ENCODE measurements at places on chromosomes 11 and 22.

GRCh38 chr11:99934008-99934407, 753.1 kb upstream of the ARHGAP42 start:
- DNase-seq = no peak

DNA sequence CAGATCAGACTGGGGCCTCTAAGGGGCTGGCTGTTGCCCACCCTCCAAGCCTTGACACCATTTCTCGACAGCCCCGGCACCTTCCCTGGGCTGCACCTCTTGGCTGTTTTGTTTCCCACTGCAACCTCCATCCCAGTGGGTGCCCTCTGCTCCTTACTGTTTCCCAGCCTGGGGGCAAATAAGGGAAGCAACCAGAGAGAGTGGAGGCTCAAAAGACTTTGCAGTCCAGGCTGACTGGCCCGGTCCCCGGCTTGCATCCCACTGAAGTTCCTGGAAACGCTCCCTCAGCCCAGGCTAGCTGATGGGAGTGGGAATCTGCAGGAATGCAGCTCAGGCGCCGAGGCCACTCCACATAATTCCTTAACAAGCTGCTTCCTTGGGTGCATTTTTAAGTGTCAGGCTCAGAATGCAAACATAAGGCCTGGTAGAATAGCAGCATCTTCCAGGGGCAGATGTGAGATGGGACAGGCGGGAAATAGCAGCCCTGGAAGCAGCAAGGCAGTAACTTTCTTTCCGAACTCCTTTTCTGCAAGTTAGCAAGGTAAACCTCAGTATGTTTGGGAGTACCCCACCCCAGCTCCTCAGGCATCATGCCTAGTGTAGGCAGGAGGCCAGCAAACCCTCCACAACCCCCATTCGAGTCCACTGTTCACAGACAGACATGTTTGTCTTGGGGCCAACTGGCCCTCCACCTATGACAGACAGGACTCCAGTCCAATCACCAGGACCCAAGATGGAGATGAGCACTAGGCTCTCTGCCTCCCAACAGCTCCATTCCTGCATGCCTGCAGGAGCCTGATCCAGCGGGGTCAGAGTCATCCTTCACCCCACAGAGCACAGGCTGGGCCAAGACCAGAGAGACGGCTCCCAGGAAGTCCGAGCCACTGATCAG, 39.3 kb downstream of the RPL27A start:
- DNase-seq = no peak

DNA sequence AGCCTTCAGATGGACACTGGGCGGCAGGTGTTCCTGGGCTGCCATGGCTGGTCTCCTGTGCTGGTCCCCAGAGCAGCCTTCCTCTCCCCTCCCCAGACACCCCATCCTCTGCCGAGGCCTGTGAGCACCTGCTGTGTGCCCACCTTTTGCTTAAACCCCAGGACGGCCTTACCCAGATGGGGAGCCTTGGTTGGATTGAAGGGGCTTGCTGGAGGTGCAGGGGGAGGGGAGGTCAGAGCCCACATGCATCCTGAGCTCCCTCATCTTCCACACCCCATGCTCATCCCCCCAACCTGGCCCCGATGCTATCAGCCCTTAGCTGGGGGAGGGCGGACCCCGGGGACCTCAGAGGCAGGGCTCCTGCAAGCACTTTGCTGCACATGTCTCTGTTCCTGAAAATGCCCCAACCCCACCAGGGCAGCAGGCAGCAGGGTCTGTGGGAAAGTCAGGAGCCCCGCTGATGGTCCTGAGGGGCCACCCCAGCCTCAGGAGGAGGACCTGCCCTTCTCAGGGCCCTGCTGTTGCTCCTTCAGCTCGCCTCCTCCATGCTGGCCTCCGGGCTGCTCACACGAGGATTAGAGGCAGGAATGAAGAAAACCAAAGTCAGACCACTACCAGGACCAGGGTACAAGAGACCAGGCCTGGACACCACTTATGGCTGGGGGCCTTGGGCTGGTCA, 41.6 kb upstream of the CCDC188 start:
- DNase-seq = no peak

GRCh38 chr22:30046716-30047363, 33.4 kb upstream of the HORMAD2 start:
- no peak for DNase-seq

- DNase-seq = no peak
Measured at GRCh38 chr22:22896601-22897000, 9.0 kb downstream of the IGLL5 start.

DNA sequence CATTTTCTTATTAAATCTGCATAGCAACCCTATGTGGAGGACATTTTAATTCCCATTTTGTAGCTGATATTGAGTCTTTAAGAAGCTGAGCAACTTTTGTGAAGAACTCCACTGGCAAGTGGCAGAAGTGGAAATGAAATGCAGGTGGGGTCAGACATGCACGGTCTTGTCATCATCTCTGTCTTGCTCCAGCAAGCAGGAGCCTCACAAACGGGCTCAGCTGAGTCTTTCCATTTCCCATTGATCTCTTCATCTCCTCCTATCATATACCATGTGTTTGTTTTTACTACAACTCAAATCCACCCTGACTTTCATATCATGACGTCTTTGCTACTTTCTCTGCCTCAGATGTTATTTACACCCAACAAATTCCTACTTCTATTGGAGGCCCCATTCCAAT, 97.9 kb upstream of the TENM4 start:
- no peak for DNase-seq

DNA sequence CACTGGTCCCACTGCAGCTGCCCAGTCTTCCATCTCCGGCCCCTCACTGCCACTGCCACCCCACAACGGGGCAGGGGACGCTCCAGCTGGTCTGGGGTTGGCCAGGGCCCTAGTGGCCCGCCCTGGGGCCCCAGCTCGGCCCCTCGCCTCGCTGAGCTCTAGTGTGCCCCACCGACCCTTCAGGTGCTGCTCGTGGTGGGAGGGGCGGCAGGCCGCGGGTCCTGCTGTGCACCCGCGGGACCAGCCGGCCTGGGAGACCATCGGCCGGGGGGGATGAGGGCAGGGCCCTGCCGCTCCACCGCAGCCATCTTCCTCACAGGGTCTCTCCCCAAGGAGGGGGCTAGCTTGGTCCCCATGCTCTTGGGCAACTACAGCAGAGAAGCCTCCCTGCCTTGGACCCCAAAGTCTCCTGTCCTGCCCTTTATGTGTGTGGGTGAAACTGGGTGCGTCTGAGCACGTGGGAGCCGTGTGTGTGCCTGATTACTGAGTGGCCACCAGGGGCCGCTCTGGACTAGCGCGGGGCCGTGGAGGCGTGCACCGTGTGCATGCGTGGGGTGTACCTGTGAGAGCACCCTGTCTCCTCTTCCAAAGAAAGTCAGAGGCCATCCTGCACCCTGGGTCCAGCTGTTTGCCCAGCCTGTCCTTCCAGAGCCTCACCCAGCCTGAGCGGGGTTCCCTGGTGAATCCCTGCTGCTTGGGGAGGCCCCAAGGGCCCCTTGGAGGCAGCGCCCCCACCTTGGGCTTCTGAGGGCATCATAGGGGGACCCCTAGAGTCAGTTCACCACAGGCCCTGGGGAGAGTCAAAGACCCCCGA, 6.0 kb upstream of the ACR start:
- peak; percentile 24 for DNase-seq

GRCh38 chr22:24950272-24950902, 2.1 kb upstream of the KIAA1671 start:
- DNase-seq = no peak

GRCh38 chr22:30000566-30000965, 79.7 kb upstream of the HORMAD2 start:
- no peak for DNase-seq

DNA sequence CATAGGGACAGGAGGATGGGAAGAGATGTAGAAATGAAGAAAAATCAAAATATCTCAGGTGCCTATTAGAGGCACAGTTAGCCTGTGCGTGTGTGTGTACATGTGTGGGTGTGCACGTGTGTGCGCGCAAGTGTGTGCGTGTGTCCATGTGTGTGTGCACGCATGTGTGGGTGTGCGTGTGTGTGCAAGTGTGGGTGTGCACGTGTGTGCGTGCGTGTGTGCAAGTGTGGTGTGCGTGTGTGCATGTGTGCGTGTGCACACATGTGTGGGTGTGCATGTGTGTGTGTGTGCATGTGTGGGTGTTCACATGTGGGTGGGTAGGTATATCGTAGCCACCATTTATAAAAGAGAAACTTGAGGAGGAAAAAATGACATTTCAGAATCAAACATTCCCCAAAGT, 9.4 kb downstream of the CRYBB2 start:
- no peak for DNase-seq

GRCh38 chr11:34358728-34359547, 1.1 kb upstream of the ABTB2 start:
- DNase-seq = peak; percentile 70

DNA sequence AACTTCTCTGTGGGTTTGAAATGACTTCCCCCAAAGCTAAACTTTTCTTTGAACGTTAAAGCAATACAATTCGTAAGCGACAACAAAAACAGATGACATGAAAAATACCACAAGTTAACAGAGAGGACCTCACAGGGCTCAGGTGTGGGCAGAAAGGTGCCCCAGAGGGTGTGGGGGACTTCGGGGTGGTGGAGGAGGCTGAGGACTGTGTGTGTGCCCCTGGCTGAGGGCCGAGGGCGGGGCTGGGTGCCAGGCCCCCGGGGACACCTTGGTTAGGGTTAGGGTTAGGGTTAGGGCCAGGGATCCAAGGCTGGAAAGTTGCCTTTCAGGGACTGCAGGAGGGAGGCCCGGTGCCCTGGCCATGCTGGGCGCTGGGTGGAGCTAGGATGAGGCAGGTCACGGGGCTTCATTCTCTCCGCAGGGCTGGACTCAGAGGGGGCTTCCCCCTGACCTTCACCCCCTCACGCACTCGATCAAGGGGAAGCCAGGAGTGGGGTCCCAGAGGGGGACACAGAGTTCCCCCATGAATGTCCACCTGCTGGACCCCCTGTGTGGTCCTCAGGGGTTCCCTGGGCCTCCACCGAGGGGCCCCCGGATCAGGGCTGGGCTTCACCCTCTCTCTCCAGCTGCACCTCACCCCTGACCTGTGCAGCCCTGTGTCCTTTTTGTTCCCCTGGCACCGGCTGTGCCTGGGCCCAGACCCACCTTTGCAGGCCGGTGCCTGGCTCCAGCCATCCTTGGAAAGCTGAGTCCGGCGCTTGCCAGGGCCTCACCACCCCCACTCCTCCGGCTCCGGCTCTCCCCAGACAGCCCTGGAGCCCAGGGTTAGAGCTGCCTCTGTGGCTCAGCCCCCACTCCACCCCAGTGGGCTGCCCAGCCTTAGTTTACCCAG, 7.0 kb downstream of the TNNI2 start:
- DNase-seq = no peak

DNA sequence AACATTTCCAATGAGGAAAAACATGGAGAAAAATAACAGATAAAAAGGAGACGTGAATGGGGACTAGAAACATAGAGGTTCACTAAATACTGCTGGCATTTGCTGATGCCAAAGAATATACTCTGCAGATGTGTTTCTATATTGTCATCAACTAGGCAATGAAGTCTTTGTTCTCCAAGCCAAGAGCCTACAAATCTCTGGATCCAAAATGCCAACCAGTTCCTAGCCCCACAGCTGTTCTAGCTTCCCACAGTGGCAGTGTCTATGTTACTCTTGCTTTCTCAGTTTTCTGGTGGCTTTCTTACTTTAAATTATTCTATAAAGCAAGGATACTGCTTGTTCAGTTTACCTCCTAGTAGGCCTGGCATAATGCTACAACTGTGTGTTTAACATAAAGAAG, 977.9 kb upstream of the CCDC90B start:
- peak; percentile 28 for DNase-seq

GRCh38 chr11:69195824-69196782, 40.4 kb downstream of the SMIM38 start:
- DNase-seq = no peak

DNA sequence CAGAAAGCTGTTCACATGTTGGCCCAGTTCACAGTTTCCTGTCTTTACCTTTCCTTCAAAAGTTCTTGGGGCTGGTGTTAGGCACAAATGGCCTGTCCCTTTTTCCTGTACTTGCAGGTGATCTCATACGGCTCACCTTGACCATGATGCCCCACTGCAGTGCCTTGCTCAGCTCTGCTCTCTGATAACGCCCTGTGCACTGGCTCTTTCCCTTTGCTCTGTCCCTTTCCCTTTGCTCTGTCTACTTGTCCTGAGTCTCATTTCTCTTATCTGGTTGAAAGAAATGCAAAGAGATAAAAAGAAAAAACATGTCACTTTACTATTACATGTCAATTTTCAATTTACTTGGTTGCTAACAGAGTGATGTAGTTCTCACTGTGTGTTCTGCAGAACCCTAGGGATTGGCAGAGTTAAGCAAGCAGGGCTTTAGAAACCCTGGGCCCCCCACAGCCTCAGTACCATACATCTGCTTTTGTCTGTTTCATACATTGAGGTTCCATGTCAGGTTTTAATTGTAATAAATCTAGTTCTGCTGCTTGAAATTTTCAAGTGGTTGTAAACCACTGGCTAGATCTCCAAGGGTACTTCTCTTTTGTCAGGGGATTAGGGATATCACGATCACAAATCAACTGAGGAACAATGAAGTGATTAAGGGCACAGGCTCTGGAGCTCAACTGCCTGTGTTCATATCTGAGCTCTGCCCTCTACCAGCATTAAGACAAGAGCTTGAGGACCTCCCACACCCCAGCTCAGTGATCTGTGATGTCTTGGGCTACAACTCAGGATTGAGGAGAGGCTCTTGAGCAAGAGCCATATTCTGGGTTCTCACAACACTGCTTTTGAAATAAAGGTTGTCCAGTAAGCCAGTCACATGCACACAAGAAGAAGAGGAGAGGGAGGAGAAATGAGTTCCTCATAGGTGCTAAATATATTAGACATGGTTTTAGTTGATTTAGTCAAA, 16.3 kb upstream of the SORL1 start:
- no peak for DNase-seq

DNA sequence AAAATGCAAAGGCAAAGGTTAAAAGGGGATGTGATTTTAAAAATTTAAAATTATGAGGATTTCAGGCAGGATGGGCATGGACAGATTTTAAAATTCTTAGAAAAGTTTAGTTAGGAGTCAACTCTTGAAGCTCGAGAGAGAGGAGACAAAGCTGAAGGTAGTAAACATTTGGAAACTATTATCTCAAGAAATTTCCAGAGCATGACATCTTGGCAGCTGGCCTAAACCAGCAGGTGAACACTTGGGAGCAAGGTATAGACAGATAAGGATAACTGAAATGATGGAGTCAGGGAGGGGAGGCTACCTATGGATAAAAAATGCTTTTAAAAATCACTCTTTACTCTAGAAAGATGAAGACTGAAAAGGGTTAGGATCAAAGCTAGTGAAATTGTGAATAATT, 13.7 kb downstream of the POU2AF3 start:
- DNase-seq = no peak
